ENCODE measurements at places on chromosomes 5 and 9.

DNA sequence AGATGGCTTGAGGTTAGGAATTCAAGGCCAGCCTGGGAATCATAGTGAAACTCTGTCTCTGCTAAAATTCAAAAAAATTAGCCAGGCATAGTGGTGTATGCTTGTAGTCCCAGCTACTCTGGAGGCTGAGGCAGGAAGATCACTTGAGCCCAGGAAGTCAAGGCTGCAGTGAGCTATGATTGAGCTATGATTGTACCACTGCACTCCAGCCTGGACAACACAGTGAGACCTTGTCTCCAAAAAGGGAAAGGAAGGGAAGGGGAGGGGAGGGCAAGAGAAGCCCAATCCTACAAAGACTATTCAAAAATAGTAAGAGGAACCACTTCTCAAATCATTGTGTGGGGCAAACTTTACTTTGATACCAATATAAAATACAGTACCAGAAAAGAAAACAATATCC, 11.2 kb downstream of the SEMA4D start:
- no peak for DNase-seq

- DNase-seq: no peak
Observed at GRCh38 chr9:129513282-129513681, 107.6 kb downstream of the C9orf50 start.

DNA sequence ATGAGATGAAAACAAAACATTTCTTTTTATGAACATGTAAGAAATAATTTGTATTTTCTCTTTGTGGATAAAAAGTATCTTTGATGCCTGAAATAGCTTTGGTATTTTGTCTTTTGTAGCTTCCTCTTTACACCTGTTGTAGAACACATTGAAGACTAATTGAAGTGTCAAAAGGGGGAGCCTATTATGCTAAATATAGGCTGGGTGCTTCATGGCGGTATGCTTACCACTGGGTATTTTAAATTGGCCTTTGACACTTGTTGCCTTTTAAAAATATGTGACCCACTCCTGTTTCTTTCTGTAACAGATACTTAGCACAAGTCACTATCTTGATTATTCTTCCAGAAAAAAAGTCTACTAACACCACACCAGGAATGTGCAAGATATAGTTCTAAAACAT, 226.4 kb downstream of the KIAA0825 start:
- no peak for DNase-seq

DNA sequence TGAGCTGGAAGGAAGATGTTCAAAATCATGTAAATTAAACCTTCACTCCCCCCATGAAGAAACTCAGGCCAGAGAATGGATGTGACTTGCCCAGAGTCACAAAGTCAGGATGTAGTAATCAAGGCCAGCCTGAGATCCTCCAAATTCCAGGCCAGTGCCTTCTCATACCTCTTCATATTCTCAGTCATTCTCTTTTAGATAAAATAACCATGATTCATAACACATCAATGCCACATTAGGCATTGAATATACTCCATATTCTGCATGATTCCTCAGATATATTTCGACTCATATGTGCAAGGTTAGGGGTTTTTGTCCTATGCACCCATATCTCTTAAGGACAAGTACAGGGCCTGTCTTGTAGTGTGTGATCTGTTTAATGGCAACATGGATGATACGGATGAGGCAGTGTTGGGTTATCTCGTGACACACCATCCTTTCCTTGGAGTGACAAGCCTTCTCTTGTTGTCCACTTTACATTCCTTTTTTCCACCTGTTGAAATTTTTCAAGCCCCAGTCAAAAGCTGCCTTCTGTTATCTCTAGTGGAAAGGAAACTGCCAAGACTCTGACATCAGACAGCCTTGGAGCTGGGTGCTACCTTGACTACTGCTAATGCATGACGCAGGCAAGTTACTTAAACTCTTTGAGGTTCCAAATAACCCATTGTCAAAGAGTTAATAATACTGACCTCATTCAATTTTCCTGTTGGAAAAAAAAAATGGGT, 227.5 kb upstream of the NR4A3 start:
- peak; percentile 86 for DNase-seq

DNA sequence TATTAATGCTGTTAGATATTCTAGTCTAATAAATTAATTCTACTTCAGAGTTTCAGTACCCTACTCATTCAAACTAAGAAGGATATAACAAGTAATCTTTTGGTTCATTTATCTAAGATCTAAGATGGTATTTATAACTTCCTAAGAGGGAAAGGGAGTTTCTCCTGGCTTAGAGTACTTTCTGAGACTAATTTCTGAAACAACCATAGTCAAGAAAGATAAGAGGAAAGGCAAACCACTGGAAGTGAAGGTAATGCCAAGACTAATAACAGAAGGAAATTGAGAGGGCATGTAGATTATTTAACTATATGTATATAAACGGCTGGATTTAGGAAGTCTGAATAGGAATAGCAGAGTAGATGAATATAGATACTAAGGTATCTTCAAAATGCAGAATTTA, 112.4 kb upstream of the ACOT12 start:
- DNase-seq: no peak

GRCh38 chr9:12878351-12878978, 103.6 kb downstream of the LURAP1L start:
- DNase-seq: no peak

- DNase-seq: no peak
Observed at GRCh38 chr5:92207151-92207550, 824.0 kb upstream of the ARRDC3 start.

- no peak for DNase-seq
Observed at GRCh38 chr9:91376239-91376638, 14.5 kb upstream of the AUH start.

DNA sequence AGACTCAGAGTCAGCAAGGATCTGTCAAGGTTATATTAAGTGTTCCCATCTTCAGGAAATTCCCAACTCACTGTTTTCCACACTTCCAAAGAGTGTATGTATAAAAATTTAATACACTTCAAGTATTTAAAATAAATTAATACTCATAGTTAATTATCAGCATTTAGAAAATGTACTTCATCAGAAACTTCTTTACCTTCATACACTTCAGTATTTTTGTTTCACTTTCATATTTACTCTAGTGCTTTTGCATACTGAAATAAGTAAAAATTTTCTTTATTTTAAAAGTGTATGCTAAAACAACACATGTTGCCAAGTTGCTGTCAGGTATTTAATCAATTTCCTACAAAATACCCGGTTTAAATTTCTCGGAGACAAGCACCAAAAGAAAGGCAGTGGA, 16.5 kb downstream of the RICTOR start:
- DNase-seq: no peak

GRCh38 chr5:122201365-122201764, 72.0 kb downstream of the ZNF474 start:
- DNase-seq: no peak

GRCh38 chr9:95516734-95517558, at the start of gene PTCH1:
Gene PTCH1 (minus strand): TSS chr9:95516971.
- DNase-seq: no peak

GRCh38 chr9:85515021-85515420, 226.7 kb downstream of the AGTPBP1 start:
- DNase-seq: no peak

DNA sequence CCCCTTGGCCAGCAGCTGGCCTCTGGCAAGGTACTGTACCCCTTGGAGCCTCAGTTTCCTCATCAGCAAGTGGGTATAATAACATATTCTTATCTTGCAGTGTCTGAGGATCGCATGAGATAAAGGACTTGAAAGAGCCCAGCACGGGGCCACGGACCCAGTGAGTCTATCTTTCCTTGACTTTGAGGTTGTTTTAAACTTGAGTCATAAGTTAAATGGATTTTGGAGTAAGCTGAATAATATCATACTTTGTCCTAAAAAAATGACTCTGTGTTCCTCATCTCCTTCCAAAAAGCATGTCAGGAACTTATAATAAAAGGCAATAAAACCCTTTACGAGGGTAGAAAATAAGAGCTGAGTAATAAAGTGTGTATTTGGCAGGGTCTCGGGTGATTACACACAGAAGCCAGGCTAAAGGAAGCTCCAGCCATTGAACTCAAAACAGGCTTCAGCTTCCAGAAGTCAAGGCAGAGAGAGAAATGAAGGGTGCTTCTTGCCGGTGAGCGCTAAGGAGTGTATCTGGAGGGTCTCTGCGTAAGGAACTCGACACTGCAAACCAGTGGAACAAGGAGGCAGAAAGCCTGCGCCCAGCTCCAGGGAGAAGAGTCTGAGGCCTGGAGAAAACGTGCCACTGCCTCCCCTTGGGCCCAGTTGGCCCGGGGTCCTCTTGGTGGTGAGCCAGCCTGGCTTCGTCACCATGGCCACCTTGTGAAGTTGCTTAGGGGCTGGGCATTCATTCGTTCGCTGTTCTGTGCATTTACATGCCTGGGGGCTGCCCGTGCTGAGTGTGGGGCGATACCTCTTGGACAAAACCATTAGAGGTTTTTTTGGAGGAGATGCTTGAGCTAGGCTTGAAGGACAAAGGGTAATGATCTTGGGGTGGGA, 72.4 kb upstream of the PHYKPL start:
- no peak for DNase-seq

GRCh38 chr9:72925891-72926290, 27.0 kb downstream of the ALDH1A1 start:
- DNase-seq: no peak

GRCh38 chr5:177508837-177509236, 789 bp downstream of the DOK3 start:
- DNase-seq: no peak

DNA sequence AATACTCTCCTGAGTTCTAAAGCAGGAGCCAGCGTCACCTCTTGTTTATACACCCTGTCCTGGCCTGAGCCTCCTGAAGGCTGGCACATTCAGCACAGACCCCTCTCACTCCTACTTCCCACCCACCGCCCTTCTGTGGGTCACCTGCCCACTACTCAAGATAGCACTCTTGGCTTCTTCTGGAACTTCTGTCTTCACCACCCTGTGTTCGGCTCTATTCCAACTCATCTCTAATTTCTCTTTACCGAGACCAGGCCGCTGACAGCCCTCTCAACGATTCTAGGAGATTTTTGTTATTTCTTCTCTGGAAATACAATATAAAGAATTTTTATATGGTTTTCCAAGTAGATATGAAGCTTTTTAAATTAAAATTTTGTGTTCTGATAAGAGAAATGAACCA, 57.4 kb downstream of the IRF1 start:
- no peak for DNase-seq

DNA sequence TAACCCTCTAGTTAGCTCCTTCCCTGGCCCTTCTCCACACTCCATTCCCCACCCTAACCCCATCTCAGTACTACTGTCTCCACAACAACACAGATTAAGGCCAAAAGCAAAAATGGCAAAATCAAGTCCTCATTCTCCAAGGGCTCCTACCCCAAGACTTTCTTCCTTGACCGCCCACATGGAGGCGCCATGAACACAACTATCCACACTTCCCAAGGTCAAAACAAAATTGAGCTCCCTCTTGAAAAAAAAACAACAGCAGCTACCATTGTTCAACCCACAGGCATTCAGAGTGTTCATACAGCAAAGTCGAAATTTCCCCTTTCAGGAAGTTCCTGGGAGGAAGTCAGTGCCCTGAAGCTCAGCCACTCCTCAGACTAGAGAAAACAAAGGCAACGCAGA, 54.4 kb downstream of the GNAQ start:
- DNase-seq: no peak

DNA sequence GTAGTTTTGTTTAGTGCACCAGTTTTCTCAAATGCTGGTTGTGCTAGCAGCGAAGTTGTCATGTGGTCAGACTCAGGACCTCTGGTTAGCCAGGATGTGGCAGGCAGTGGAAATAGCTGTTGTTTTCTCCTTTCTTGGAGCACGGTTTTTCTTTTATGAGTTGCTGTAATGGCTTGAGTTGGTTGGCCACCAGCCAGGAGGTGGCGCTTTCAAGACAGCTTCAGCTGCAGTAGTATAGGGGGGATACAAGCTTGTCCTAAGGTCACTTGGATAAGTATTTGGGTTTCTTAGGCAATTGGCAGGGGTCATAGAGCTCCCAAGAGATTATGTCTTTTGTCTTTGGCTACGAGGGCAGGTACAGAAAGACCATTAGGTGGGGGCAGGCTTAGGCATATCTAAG, 274.2 kb upstream of the TARS1 start:
- DNase-seq: no peak
